ENCODE measurements at places on chromosomes 4 and X.

DNA sequence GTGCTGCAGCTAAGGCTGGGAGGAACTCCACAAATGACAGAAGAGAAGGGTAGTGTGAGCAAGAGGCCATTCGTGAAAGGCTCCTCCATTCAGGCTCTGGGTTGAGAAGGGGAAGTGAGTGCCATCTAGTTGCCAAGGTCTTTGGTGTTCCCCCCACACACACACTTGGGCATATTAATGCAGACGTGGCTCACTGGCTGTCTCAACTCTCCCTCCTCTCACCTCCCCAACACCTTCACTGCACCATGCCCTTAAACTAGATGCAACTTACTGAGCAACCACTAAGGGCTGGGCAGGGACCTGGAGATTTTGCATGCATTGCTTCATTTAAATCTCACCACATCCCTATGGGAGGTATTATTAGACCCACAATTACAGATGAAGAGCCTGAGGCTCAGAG lies 8.7 kb downstream of the CLRN2 start:
- DNase-seq: no peak

- DNase-seq: peak; percentile 45
Measured at GRCh38 chrX:69538321-69538876, 34.3 kb downstream of the NALF2 start.

DNA sequence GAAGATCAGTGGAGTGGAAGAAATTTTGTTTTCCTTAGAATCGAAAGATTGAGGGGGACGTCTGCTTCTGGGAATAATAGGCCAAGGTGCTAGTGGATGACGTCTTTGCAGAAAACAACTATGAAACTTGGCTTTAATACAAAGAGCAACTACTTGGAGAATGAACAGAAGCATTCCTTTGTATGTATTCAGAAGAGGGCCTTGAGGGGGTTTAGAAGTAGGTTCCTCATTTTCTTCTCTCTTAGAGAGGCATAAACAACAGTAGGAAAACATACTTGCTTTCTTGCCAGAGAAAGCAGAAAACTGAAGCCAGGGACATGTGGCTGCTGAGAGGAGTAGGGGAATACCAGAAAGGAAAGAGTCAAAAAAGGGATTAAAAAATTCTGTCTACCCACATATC lies 167.8 kb downstream of the ZNF330 start:
- DNase-seq: peak; percentile 80

DNA sequence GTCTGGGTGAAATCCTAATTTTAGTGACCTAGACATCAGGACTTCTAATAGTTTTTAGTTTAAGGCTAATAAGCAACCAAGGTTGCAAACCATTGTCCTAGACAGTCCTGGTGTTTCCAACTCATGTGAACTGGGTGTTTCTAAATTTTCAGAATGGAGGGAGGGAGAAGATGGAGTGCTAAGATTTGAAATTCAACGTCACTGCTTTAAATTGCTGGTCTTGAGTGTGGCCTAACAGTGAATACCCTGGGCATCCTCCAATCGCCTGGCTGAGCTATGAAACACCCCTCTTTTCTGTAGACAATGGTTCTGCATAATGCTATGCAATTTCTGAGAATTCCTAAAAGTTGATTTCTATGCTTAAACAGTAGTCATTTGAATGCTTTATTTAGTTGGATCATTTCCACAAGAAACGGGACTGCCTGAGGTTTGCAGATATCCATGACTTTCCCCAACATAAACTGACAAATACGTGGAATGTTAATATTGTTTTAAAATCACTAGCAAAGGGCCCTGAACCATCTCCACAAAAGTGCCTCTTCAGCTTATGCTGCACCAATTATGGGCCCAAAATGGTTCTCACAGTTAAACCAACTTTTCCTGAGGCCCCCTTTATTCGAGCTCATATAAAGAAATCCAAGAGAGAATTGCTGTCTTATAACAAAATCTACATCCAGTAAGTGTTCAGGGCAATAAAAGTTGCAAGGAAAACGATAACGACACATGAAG lies 1.1 kb downstream of the FBXL5 start:
- DNase-seq: peak; percentile 68

- peak; percentile 64 for DNase-seq
Measured at GRCh38 chrX:150482537-150483206, 85.7 kb upstream of the MTM1 start.

GRCh38 chrX:40530509-40530908 lies 50.3 kb upstream of the ATP6AP2 start:
- DNase-seq: no peak

GRCh38 chr4:130468340-130468739 lies 1372.4 kb downstream of the C4orf33 start:
- no peak for DNase-seq

GRCh38 chr4:184288451-184289178 lies 70.9 kb upstream of the ENPP6 start:
- DNase-seq: no peak

GRCh38 chr4:56655209-56655626 lies 25.9 kb downstream of the HOPX start:
- peak; percentile 57 for DNase-seq

GRCh38 chr4:74109116-74109869 lies 10.3 kb upstream of the CXCL2 start:
- DNase-seq: peak; percentile 97

- no peak for DNase-seq
Measured at GRCh38 chrX:130552444-130553073, 150.8 kb downstream of the RBMX2 start.

GRCh38 chrX:154516656-154517100 lies 646 bp upstream of the FAM3A start:
- DNase-seq: no peak

DNA sequence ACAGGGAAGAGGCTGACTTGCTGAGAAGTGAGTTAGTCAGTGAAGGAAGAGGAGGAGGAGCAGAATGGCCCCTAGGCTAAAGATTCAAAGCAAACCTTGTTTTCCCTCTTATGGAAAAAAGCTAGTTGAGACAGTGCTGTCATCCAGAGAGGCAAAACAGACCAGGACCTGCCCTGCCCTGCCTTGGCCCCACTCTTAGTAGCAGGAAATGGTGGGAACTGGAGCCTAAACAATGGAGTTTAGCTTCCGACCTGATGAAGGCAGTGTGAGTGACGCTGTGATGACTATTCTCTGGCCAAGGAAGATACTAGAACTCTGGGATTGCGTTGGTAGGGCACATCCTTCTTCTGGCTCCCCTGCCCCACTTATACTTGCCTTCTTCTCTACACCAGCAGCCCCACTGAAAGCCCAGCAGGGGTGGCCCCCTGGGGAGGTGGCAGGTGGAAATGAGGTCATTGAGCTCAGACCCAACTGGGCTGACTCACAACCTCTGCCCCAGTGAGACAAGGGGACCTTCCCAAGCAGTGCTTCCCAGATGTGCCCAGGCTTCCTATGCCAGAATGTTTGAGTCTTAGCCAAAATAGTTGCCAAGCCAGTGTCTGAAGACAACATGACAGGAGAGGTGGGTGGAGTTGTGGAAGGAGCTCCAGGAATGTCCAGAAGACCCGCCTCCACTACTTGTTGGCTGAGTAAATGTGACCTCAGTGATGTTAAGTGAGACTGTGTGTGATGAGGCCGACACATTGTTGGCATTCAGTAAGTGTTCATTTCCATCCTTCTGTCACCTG lies 38.8 kb downstream of the MSN start:
- peak; percentile 94 for DNase-seq

- DNase-seq: peak; percentile 87
Measured at GRCh38 chr4:127162741-127163140, 470.0 kb upstream of the INTU start.

- DNase-seq: no peak
Measured at GRCh38 chr4:13403833-13404232, 80.3 kb downstream of the RAB28 start.

- DNase-seq: no peak
Measured at GRCh38 chrX:39528161-39528916, 569.4 kb downstream of the BCOR start.

GRCh38 chr4:152308951-152309350 lies 226.9 kb downstream of the FBXW7 start:
- no peak for DNase-seq

DNA sequence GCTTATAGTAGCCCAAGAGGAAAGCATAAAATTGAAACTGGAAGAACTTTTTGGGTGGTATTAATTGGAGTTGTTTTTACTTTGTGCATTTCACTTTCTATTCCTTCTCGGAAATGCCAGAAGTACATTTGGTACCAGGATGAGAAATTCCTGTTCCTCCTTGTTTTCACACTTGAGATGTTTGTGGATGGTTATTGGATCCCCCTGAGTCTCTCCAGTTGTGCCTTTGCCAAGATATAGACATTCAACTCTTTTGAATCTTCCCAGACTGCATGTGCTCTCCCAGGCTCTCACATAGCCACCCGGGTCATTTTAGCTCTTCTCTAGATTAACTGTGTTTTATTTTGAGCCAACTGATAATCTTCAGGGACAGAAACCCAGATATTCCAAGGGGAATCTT lies 120.5 kb downstream of the AFF1 start:
- no peak for DNase-seq

DNA sequence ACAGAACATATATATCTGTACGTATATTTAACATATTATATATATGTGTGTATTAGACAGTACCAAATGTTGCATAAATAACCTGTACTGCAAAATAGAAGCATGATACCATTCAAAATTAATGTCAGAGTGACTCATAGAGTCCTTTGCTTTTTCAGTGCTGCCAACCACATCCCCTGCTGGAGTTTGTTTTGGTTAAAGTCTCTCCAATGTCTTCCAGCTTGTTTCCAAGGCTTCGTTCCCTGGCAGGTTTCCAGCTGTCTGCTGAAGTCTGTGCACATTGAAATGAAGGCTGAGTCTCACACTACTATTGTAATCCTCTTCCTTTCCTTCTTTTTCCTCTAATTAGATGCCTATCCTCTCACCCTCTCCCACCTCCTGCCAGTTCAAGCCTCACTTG lies 14.9 kb downstream of the NRK start:
- no peak for DNase-seq

GRCh38 chrX:134868771-134869495 lies 121.9 kb upstream of the SMIM10 start:
- DNase-seq: peak; percentile 69

DNA sequence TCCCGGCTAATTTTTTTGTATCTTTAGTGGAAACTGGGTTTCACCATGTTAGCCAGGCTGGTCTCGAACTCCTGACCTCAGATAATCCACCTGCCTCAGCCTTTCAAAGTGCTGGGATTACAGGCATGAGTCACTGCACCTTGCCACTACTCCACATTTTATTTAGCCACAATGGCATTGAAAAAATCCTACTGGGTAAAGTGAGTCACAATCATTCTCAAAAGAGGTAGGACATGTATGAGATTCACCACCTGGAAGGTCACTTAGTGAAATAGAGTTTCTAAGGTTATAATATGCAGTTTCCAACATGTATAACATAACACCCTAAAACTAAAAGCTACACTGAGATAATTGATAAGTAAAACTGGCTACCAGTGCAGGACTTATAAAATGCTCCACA lies 159.2 kb downstream of the BTC start:
- no peak for DNase-seq

DNA sequence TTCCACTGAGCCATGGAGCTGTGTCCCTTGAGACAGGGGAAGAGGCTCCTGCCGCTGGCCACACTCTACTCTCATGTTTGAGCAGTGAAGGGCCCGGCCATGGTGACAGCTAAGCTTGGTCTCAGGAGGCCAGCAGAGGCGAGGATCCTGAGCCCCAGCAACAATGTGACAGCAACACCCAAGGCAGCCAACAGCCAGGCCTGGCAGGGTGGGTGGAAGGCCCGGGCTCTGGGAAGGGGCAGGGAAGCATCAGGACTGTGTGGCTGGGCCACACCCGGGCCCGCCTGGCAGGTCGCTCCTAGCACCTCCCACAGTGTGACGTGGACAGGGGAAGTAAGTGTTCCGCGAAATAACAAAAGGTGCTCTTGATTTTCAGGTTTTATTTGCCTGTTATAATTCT lies 24.8 kb downstream of the L1CAM start:
- no peak for DNase-seq

GRCh38 chr4:151429957-151430570 lies 21.1 kb downstream of the FHIP1A start:
- no peak for DNase-seq

- peak; percentile 0 for DNase-seq
Measured at GRCh38 chrX:80879916-80880315, 70.2 kb upstream of the BRWD3 start.

GRCh38 chr4:165070560-165070959 lies 16.9 kb downstream of the TRIM75 start:
- DNase-seq: no peak

GRCh38 chr4:182537031-182537795 lies 294.0 kb downstream of the TENM3 start:
- no peak for DNase-seq

DNA sequence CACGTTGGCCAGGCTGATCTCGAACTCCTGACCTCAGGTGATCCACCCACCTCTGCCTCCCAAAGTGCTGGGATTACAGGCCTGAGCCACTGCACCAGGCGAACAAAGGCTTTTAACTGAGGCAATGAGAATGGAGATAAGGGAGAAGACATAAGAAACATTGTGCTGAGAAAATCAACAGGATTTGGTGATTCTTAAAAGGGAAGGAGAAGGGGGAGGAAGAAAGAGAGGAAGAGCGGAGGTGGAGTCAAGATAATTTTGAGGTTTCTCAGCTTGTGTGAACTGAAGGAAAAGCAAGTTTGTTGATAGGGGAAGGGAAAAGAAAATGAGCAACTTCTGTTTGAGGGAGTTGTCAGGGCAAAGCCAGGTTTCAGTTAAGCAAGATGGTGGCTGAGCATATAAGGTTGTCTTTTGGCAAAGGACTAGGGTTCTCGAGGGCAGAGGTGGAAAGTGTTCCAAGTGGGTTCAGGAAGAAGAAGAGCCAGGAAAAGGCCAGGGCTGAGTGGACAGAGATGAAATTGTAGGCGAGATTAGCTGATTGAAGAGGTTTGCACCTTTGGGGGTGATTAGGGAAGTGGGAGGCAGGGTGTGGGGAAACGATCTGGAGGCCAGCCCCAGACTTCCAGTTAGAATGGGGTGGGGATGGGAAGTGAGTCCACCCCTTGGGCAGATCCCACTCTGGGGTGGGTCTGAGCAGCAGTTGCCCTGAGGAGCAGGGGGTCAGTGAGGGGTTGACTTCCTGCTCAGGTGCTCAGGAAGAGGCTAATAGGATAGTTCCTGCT lies 7.8 kb downstream of the DOCK11 start:
- no peak for DNase-seq

DNA sequence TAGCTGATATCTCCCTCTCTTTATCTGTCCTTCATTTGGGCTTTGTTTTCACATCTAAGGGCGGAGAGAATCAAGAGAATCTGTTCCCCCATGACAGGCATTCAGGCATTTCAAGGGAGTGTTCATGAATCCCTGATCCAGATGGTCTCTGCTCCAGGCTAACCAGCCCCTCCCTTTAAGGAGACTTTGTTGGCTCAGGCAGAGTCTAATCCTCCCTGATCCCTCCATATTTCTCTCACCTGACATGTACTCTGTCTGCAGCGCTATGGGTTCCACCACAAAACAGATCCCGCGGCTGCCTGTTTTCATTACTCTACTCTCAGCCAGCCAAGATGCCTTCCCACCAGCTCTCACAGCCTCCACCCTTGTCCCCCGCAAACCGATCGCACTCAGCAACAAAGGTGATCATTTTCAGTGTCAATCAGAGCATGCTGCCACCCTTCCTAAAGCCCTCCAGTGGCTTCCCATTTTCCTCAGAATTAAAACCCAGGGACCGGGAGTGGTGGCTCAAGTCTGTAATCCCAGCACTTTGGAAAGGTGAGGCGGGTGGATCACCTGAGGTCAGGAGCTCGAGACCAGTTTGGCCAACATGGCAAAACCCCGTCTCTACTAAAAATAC lies 30.3 kb upstream of the SLC2A9 start:
- DNase-seq: no peak

All from EL (cell line).